ENCODE measurements at places on chromosomes 7 and 10. TPM values are rescaled to one million over a fixed set of nuclear protein-coding genes. Genes with fewer than 3 reads are reported as not detected.

The SMO gene
- total RNA-seq = 15.5 TPM

The MKX gene
- 3.2 TPM for total RNA-seq

The TRIL gene
- total RNA-seq = 33.9 TPM

The BHLHA15 gene
- 9.5 TPM for total RNA-seq

The FGL2 gene
- total RNA-seq = 2.3 TPM

The ANKRD2 gene
- 0.46 TPM for total RNA-seq

The SLC26A5 gene
- total RNA-seq = 0.46 TPM
